ENCODE measurements at places on chromosomes 11 and 22.
A peak's percentile ranks its signal among the peaks of the same experiment; 100 is the strongest.

- no peak for DNase-seq
Observed at GRCh38 chr11:103091064-103091800, 728 bp downstream of the DCUN1D5 start.

- no peak for DNase-seq
Observed at GRCh38 chr11:106983261-106983660, 35.0 kb downstream of the GUCY1A2 start.

DNA sequence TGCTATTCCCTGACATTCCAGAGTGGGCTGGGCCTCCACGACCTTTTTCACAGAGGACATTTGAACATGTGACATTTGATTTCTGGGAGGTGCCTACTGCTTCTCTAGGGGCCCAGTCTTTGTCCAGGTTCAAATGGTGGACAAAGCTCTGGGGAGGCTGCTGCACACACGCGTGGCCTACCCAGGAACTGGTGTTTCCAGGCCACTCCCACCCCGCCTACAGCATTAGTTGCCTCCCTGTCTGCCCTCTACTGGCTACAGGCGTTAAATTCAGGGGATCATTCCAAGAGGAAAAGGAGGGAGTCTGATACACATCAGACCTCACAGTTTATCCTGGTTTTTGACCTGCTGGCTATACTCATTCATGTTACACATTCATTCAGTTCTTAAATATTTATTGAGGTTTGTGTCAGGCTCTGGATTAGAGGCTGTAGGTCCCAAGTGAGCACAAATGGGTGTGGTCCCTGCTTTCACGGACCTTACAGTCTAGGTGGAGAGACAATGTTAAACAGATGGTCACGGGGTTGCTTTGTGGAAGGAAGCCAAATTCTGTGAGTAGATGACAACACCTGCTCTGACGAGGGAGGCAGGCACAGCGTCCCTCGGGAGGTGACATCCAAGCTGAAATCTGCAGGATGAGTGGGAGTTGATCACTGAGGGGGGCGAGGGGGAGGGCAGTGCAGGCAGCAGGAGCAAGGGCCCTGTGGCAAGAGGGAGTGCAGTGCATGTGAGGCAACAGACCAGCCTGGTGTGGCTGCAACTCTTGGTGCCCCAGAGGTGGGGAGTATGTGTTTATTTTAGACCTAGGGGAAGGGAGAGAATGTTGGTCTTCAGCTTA, 11.8 kb downstream of the TUB start:
- no peak for DNase-seq

DNA sequence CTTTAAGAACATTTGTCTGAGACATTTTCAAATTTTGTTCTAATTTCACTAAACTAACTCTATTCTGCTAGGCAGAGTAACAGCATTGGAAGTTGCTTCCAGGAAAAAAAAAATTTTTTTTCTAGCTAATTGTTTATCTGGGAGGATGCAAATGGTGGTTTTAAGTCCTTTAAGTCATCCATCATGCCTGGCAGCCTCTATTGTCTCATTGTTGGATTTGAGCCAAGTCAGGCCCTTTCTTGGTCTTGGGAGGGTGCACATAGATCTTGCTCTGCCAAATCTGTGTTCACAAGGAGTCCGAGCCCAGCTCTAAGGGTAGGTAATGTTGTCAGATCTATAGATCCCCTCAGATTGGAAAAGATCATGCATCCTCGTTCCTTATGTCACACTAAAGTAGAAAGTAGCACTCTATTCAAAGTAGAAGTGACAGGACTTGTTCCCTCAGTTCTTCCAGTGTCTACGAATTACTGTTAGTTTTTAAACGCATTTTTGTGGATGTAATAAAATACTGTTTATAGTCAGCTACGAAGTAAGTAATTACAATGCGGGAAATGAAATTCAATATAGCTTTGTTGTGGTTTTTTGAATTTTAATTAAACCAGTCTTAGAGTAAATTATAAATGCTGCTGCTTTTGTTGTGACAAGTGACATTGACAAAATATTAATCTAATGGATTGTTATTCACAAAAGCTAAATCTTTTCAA, 166.0 kb upstream of the RASSF10 start:
- no peak for DNase-seq

GRCh38 chr11:92859156-92859690, 110.2 kb upstream of the MTNR1B start:
- peak; percentile 44 for DNase-seq

DNA sequence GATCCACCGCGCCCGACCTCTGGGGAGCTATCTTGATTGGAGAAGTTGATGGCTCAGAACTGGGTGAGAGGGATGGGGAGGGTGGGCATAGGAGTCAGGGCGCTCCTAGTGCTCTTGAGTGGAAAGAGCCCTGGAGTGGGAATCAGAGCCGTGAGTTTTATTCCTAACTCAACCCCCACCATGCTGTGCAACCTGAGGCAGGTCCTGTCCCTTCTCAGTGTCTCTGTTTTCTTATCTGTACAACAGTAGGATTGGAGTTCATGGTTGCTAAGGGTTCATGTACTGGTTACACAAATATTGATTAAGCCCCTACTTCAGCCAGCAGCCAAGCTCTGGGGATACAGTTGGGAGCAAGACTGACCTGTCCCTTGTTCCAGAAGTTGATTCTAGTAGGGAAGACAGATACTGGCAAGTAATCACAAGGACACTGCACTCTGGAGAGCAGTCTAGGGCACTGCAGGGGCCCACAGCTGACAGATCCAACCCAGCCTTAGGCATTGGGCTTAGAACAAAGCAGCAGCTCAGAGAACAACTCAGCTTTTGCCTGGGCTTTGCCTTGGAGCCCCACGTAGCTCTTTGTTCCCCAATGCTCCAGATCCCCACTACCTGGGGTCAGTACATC, 12.4 kb upstream of the DAGLA start:
- no peak for DNase-seq

DNA sequence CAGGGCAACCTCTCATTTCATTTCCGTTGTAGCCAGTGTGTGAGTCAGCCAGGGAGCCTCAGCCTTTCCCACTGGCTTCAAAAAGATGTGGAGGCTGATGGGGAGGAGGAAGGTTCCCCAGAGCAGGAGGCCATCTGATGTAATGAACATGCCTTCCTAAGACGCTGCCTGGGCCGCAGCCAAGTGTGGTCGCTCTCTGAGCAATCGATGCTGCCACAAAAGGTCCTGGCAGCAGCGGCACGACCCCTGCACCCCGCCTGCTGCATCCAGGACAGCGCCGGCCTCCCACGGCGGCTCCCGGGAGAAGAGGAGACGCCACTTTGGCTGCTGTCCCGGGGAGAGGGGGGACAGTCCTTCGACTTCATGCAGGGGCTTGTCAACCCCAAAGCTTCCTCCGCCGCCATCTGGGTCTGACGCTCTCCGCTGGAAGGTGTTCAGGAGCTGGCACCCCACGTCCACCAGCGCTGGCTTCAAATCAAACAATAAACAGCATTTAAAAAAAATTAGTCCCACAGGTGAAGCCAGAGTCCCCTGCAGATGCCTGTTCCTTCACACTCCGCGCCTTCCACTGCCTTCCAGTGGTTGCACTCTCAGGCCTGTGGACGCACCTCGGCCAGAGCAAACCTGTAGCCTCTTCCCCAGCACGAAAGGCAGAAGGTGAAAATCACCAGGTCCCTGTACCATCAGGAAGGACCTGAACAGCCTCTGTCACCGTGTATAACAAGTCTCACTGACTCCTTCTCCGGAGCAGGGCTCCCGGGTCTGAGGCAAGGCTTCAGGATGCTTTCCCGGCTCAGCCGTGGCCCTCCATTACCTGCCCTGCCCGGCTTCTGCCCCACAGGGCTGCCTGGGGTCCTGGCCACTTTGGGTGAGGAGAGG, 930.7 kb downstream of the BRD1 start:
- DNase-seq: no peak

GRCh38 chr11:15106201-15106965, 8.3 kb upstream of the INSC start:
- no peak for DNase-seq
